Myocyte (in vitro differentiated cells): ENCODE measurements at places on chromosomes 1 and 21. TPM values are rescaled to one million over a fixed set of nuclear protein-coding genes. Genes with fewer than 3 reads are reported as not detected.

GRCh38 chr1:162631546-162632191, 595 bp upstream of the DDR2 start:
- DNase-seq, result peak; percentile 76

GRCh38 chr21:38861056-38861455, 55.3 kb downstream of the ETS2 start:
- no peak for DNase-seq

DNA sequence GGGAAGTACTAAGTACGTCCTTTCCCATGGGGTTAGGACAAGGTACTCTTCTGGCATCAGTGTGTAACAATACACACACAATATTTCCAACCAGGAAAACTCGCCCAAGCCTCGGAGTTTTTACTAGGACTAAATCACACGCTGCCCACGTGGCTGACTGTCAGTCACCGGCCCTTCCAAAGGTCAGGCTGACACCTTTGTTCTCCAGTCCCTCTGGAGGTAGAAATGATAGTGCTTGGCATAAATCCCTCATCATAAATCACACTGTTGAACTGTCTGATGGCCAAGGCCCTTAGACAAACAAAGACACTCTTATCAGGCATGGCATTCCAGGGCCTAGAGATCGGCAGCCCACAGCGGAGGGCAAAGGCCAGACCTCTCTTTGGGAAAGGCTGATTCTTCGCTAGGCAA, 16.9 kb upstream of the SLAMF9 start:
- DNase-seq, result no peak

DNA sequence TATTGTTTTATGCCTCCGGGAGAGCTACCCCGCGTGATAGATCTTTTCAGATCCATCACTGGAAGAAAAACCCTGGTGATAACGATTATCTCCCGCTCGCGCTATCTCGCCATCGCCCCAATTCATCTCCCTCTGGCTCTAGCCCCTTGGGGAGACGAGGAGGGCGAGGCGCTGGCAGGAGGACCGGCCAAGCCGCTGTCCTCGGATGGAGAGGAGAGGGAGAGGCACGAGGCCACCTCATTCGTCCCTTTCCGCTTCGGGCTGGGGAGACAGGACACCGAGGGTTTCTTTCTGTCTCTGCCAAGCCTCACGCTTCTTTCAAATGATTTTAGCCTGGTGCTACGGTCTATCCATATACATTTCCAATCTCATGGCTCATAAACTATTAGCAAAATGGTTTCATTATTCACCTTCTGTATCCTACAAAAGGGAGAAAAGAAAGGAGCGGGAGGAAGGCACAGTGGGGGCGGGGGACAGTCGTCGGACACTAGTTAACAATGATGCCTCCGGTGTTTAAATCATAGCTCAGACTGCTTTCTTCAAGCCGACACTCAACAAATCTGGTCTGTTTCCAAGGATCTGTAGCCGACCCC, 415.0 kb upstream of the ESRRG start:
- no peak for DNase-seq

- DNase-seq, result no peak
These were observed 71.9 kb downstream of the TTLL7 start for GRCh38 chr1:83927061-83927460.

DNA sequence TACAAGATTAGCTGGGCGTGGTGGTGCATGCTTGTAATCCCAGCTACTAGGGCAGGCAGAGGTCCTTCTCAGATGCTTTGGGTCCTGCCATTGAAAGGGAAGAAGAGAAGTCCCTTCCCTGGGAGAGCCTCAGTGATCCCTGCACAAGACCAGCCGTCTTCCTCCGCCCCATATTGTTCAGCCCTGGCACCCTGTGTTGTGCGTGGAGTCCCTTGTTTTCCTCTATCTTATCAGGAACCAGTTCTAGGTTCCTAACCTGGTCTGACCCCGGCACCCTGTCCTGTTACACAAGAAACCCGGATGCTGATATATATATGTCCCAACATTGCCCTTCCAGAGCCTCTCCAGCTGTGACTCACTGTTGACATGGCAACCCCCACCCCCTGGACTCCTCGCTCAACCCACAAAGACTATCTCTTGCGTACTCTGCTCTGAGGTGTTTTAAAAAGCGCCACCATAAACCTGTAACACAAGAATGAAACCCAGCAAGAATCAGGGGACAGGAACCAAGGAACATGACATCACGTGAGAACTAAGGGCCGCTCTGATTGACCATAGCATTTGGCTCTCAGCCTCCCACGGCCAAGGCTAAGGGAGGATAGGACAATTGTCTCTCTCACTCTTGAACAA, 4.8 kb downstream of the MX2 start:
- DNase-seq, result peak; percentile 36

DNA sequence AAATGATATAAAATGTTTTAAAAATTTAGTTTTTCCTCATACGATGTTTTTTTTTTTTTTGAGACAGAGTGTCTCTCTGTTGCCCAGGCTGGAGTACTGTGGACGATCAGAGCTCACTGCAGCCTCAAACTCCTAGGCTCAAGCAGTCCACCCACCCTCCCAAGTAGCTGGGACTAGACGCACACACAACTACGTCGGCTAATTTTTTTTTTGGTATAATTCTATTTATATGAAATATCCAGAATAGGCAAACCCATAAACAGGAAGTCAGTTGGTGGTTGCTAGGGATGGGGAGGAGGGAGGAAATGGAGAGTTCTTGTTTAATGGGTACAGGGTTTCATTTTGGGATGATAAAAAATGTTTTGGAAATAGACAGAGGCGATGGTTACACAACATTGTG, 56.5 kb downstream of the WARS2 start:
- no peak for DNase-seq

DNA sequence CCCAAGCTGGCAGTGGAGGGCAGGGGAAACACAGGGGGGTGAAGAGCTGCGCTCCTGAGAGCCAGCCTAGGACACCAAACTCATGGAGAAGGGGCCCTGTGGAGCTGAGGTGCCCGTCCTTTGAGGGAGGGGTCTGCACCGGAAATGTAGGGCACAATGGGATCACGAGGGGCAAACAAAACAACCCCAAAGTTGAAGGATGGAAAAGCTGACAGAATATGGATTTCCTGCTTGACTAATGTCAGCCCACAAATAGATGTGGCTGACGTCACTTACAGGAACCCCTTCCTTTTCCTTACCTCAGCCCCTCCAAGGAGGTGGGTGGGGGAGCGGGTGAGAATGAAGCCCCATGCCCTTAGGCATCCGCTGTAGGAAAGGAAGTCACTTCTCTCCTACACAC, 110.9 kb downstream of the KCNN3 start:
- DNase-seq, result no peak

GRCh38 chr1:119146466-119146865, 6.0 kb upstream of the WARS2 start:
- DNase-seq, result no peak

- peak; percentile 65 for DNase-seq
These were observed 13.2 kb downstream of the AMPD2 start for GRCh38 chr1:109632671-109633346.

Gene TIPRL
- total RNA-seq, result 47.8 and 49.0 TPM in 2 replicates
